ENCODE measurements at places on chromosomes 7 and 10.

- peak; percentile 75 for DNase-seq
Observed at GRCh38 chr7:110309941-110310340, 781.0 kb upstream of the LRRN3 start.

- DNase-seq = no peak
Observed at GRCh38 chr10:634256-634655, 55.2 kb downstream of the DIP2C start.

DNA sequence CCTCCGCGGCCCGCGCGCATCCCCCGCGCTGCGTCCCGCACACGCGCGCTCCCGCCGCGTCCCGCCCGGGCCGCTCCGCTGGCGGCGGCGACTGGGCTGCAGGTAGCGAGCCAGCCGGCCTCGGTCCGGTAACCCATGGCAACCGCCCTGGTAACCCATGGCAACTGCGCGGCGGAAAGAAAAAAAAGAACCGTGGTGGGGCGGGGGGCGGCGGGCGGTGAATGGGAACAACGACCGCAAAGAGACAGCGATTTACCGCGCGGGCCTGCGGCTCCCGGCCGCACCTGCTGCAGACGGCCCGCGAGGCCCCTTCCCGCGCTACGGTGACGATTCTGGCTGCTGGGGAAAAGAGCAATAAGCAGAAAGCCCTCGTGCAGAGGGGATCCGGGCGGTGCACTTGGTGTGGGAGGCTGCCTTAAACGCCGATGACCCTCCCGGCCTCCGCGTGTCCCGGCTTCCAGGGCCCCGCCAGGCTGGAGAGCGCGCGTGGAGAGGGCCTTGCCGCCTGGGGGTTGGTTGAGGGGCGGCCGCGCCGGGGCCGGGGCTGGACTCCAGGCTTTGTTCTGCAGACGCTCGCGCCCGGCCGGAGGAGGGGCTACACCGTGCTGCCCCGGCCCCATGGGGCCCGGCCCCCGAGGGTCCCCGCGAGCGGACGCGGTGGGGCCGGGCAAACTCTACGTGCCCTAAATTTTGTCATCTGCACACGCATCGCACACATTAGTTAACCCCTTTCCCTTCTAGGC, 84.7 kb downstream of the SNX10 start:
- DNase-seq = no peak

- peak; percentile 17 for DNase-seq
Observed at GRCh38 chr10:51430506-51430905, 268.9 kb downstream of the CSTF2T start.

DNA sequence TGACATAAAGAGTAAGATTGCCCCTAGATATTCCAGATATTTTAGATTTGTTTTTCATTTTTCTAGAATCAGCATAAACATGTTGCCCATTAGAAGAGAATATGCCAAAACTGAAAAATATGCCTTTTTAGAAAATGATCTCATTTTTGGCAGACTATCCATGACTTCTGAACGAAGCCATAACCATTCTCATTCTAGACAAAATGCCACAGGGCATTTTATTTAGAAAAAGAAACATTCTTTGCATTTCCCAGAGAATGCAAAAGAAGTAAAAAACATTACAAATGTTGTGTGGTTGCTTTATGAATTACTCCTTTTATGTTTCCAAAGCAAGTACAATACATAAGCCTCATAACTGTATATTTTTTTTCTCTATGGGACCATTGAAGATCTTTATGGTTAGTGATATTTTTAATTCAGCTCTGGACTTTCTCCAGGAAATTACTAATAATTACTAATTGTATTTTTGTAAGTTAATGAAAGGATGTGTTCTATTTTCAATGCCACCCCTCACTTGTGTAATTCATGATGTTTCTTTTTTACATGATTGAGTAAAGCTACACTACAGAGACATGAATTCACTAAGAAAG, 109.6 kb upstream of the SEM1 start:
- no peak for DNase-seq

DNA sequence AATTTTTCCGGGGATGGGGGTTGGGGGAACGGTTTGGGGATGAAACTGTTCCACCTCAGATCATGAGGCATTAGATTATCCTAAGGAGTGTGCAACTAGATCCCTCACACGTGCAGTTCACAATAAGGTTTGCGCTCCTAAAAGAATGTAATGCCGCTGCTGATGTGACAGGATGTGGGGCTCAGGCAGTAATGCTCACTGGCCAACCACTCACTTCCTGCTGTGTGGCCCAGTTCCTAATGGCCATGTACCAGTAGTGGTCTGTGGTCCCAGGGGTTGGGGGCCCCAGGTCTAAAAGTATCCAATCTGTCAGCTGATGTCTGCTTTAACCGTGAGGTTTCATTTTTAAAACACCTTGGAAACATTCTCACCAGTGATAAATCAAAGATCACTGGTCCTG, 2.2 kb downstream of the STN1 start:
- DNase-seq = no peak

- DNase-seq = no peak
Observed at GRCh38 chr10:29591651-29591968, 43.2 kb downstream of the SVIL start.

DNA sequence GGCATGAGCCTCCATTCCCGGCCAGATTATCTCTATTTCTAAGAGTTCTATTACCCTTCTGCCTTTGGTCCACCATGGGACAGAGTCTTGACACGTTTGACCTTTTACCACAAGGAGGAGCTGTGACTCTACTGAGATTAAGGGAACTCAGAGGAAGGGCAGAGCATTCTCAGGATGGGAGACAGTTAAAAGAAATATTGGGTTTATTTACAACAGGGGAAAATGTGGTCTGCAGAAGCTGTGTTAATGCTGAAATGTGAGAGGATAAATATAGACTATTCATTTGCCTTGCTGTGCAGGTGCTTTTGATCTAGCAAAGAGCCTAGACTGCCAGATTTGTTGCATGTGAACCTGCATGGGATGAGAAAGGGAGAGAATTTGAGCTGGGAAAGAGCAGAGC, 45.8 kb upstream of the PRSS58 start:
- DNase-seq = no peak

DNA sequence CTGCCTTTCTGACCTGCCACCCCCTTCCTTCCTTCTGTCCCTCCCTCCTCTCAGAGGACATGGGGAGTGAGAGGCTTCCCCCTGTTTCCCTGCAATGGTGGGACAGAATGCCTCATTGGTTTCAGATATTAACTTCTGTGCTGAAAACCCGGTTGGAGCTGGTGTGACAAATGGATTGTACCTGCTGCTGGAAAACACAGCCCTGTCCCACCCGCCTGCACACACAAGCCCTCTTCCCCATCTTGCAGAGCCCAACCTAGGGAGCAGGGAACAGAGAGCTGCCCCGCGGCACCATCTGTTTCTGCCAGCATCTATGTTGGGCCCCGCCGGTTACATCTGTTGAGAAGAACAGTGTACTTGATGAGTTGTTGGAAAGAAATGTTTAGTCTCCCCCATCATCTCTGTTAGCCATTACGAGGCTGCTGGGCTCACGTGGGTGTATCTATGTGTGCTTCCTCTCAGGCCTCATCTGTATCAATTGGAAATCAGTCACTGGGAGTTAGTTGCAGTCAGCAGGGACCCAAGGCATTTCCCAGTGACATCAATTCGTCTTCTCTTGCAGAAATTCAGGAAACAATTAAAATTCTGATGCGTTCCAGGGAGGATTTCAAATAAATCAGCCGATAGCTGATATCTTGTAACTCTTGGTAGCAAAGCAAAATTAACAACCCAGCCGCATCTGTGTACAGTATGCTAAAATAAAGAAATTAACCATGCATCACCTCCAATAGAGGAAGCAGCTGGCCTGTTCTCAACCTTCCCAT, 725.6 kb upstream of the GALNT17 start:
- DNase-seq = no peak

GRCh38 chr10:97179731-97180362, 5.9 kb downstream of the SLIT1 start:
- no peak for DNase-seq
